ENCODE measurements at places on chromosomes 4 and X.

GRCh38 chrX:6095469-6095868, 133.2 kb downstream of the NLGN4X start:
- no peak for DNase-seq

DNA sequence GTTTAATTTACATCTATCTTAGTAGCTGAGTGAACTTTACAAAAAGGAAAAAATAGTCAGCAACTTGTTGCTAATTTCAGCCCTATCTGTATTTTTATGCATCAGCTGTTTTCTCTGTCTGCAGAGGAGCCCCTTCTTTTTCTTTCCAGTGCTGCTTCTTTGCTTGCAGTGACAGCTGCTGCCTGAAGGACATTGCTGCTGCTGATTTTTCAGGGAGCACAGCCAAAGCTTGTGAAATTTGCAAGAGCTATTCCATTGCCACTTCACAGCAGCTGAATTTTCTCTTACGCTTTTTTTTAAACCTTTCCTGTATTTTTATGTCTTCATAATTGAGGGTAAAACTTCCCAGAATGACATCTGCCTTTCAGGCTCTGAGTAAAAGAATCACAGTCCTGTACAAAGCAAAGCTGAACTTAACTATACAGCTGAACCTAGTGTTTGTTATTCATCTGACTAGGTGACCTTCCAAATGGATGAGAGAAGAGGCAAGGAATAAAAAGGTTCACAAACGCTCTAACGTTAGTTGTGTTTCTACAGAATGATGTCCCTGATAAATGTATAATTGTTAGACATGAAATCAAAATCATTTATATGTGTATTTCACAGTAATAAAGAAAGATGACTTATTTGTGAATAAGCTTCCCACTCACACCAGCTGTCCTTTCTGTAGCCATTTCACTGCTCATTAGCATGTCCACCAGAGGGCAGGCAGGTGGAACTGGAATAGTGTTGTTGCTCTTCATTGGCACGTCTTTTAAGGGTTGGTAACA, 541.4 kb downstream of the ADGRL3 start:
- DNase-seq, result no peak

DNA sequence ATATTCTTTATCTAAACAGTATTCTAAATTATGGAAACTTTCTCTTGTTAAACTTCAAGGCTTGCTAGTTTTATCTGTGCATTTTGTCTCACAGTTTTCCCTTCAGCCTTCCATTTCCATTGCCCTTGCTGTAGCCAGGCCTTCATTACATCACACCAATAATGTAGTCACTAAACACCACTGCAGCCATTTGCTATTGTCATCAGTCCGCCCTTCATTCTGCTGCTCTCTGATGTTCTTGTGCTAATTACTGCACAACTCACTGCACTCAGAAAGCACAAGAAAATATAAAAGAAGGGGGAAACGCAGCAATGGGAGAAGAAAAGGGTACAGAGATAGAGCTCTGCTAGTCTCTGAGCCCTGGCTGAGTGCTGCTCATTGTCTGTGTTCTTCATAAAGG, 239.6 kb upstream of the FSTL5 start:
- no peak for DNase-seq

- no peak for DNase-seq
These were observed 1.2 kb downstream of the SPCS3 start for GRCh38 chr4:176320976-176321361.

- DNase-seq, result no peak
These were observed 101.3 kb downstream of the SLC7A11 start for GRCh38 chr4:138140879-138141278.

- no peak for DNase-seq
These were observed 215.9 kb upstream of the MBNL3 start for GRCh38 chrX:132704769-132705168.

Measured in activated CD4-positive, alpha-beta T cell treated with anti-CD3 and anti-CD28 coated beads, Interleukin-2, amount 50 U/mL, for 48 hours (primary cell).